Effector CD4-positive, alpha-beta T cell (primary cell): ENCODE measurements at places on chromosomes 6 and 20.

DNA sequence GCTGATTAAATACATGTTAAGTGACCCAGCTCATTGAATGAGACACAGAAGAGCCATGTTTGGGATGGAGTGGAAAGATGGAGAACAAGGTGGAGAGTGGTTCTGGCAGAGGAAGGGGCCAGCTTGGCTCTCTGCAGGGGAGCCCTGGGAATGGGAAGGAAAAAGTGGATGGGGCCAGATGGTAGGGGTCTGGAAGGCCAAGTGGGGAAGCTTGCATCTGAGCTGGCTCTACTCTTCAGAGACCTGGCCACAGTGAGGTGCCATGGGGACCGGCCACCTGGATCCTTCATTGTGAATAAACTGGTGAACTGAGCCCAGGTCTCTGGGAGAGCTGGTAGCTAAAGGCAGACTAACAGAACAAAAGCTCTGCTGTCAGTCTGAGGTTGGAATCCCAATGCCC lies 48.9 kb upstream of the SIRPA start:
- no peak for DNase-seq

DNA sequence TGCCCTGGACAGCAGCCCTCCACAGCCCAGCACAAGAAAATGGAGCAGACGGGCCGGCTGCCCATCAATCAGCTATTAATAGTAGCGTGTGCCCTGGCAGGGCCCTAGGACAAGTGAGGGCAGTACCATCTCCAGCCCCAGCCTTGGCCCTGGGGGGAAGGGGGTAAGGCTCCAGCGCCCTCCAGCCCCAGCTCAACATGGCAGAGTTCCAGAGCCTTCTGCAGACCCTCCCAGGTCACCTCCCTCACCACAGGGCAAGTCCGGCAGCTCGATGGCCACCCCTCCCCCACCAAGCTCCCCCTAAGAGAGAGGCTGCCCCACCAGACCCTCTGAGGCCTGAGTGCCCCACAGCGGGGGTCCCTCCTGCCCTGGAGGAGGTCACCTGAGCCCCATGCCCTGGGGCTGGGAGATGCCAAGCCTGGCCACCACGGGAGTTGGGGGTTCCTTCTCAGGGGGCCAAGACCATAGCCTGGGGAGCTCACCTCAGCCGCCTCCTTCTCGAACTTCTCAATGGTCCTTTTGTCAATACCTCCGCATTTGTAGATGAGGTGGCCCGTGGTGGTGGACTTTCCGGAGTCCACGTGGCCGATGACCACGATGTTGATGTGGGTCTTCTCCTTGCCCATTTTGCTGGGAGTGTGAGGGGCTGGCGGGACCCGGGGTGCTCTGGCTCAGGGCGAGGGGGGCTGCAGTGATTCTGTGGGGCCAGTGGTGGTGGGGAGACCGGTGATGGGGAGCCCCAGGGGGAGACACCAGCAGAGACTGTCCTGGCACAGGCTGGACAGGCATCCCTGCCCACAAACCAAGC lies 1.5 kb downstream of the EEF1A2 start:
- no peak for DNase-seq

GRCh38 chr6:4801491-4802110 lies 25.4 kb downstream of the CDYL start:
- DNase-seq: no peak

GRCh38 chr20:62534526-62535221 lies 58.9 kb upstream of the GATA5 start:
- no peak for DNase-seq

GRCh38 chr6:53979468-53980067 lies 131.7 kb upstream of the MLIP start:
- DNase-seq: no peak

DNA sequence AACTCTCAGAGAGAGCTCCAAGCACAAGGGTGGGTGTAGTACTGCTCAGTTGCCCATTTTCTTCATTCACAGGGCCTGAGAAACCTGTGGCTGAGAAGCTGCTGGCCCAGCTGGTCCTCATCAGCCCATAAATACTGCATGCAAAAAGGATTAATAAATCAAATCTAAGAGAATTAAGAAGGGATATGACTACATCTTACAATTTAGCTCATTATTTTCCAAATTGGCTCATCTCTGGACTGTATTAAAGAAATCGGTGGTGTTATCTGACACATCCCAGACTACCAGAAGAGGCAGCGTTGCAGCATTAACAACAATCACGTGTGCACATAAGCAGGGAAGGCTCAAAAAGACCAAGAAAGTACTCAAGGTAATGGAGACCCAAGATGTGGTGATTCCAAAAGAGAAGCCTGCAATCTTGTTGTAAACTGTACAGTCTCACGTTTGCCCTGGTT lies 90.7 kb downstream of the CD24 start:
- DNase-seq: no peak

DNA sequence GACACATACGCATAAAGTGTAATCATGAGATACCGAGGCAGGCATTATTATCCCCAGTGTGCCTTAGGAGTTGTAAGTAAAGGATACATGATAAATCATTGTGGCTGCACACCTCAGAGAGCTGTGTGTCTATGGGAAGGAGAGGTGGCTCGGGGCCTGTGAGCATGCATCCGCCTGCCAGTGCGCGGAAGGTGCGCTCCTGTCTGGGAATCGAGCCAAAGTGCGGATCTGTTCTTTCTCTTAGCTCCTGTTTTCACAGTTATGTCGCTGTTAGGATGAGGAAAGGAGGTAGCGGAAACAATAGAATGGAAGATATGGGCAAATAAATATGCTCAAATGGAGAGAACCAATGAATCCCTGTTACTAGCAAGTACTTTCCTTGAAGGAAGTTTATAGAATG lies 98.0 kb downstream of the ANKRD6 start:
- no peak for DNase-seq

DNA sequence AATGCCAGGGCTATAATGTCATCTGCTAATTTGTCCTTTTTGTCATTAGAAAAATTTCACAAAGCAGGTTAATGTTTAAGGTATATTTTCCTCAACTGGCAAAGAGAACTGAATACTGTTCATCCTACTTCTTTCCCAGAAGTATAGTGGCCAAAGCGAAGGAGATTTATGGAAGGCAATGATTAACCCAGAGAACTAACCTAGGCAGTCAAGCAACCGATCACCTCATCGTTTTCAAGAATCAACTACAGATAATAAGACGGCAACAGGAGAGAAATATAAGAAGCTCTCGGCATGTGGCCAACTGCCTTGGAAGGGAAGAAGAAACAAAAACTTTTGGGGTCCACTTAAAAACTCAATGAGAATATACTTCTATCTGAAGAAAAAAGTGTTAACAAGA lies 38.2 kb downstream of the REV3L start:
- DNase-seq: no peak

DNA sequence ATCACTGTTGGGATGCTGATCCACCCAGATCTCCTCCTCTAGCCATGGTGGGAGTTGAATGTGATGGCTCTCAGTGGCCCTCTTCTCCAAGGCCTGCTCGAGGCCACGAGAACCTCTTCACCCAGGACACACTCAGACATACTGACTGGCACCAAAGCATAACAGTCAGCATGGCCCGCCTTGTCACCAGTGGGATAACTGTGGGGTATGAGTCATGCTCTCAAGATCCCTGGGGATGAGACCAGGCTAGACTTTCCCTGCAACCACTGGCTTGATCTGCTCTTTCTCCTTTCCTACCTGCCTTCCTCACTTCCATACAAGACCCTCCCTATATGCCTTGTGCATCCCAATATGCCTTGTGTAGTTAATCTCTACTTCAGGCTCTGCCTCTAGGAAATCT lies 66.8 kb downstream of the RIN2 start:
- DNase-seq: no peak

- no peak for DNase-seq
Observed at GRCh38 chr6:154139892-154140291, 100.9 kb downstream of the OPRM1 start.

DNA sequence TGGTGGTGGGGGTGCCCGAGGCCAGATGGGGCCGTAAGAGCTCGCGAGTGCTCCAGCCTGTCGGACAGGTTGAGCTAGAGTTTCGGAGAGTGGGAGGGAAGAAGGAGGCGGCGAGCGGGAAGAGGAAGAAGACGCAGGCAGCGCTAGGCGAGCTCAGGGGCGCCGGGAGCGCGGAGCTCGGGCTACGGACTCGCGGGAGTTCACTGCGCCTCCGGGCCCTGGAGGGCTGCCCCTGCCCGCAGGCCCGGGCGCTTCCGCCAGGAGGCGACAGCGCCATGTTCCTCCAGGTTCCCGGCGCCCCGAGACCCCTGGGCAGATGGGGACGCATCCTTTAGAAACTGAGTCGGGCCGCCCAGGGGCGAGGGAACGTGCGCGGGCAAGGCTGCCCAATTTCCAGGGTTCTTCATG lies 984 bp downstream of the TFAP2C start:
- no peak for DNase-seq

DNA sequence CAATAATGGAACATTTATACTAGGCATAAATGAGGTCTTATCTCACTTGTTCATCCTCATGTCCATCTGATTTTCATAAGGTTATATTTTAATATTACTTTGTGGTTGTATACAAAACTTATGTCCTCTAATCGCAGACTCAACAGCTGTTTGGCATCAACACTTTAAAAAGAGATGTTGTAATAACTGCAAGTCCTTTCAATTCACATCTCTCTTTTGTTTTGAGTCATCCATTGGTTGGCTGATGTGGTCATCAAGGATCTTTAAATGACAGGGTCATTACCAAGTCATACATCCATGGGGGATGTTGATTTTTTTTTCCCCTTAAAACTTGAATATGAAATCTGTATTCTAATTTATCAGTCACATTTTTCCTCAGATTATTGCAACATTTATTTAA lies 299.4 kb upstream of the NRSN1 start:
- no peak for DNase-seq

DNA sequence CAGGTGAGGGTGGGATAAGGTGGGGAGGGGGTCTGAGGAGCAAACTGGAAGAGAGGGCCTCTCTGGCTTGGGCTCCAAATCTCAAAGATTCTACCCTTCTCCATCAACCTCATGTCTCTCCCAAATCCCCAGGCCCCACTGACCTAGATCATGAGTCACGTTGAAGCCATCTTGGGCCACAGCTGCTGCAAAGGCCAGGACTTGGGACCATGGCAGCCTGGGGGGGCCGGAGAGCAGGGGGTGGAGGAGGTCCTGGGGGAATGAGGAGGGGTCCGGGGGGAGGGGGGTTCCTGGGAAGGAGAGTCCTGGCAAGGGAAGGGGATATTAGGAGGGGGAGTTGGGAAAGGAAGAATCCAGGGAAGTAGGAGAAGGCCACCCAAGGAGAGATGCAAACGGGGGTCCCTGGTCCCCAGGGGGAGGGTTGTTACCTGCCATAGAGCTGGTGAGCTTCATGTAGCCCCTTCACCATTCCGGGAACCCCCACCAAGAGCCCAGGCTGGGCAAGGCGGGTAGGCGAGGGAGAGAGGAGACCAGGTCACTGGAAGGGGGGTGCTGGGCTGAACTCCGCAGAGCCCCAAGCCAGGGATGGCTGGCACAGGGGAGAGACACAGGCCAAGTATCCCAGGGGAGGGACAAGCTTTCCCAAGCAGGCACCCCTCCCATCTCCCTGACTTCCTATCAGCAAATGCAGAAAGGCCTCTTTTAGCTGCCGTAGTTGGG lies 12.7 kb downstream of the GGT7 start:
- no peak for DNase-seq

- no peak for DNase-seq
Observed at GRCh38 chr6:125099211-125100073, 54.1 kb upstream of the TPD52L1 start.

- DNase-seq: no peak
Observed at GRCh38 chr6:108175592-108176279, 9.9 kb downstream of the NR2E1 start.

DNA sequence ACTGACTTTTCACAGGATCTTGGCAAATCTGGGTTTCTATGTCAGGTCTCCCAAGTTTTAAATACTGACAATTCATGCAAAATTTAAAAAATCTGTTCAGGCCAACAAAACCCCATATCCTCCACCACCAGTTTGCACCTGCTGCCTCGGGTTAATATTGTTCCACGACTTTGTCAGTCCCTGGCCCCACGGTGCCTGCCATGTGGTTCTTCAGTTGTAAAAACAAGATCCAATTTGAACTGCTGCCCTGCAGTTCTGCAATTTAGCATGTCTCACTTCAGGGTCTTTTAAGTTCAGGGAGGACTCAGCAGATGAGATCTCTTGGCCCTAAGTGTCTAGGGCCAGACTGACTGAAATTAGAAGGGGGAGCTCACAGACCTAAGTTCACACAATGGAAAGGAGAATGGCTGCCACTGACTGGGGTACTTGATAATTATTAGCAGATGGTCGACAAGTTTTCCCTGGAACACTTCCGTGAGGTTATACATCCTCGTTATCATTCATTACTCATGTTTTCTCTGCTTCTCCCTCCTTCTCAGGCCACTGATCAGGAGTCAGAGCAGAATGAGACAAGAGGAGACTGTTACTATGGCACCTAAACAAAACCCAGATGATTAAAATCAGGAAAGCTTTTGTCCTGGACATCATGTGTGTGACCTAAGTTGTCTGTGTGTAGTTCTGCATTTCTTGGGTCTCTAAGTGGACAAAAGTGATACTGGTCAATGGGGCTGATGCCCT lies 223.6 kb downstream of the KIF16B start:
- DNase-seq: no peak

DNA sequence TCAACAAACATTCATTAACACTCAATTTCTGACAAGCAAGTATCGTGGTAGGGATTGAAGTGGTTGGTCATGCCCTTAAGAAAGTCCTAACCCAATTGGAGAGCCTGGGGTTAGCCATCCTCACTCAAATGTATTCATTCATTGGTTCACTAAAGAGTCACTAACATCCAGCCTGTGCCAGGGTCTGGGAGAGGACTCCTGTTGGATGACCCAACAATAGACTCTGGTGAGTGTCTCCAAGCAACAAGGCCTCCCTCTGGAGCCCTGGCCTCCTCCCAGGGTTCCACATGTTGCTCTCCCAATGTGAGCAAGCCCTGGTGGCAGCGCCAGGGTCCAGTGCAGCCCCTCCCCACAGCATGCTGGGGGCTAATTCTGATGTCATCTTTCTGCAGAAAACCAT lies at the start of gene BPIFA3:
BPIFA3 (plus strand) TSS at position 301 of the 400 bp plus-strand sequence. CDS start 185 bp downstream, outside the sequence.
- DNase-seq: no peak

GRCh38 chr6:130982941-130983456 lies 80.0 kb downstream of the EPB41L2 start:
- no peak for DNase-seq

GRCh38 chr6:43376551-43376981 lies 7.1 kb upstream of the ZNF318 start:
- DNase-seq: no peak
